ENCODE measurements at places on chromosomes 16 and 17.
A peak's percentile ranks its signal among the peaks of the same experiment; 100 is the strongest.

DNA sequence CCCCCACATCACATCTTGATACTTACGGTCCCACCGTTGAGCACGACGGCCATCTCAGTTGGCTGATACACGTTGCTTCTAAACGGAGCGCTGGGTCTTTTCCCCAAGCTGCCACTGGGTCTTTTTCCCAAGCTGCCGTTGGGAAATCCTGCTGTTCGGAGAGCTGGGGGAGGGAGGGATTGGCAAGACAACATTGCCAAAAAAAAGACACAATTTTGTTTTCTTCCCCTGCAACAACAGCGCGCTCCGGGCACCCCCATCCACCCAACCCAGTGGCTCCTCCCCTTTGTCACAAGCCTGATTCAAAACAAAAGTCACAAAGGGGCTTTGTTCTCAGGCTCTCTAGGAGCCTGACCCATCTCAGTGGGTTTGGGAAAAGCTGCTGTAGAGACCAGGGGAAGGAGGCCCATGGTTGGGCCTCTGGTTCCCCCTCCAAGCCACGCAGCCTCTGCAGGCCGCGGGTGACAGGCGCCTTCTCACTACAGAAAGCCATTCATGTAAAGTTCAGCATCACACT is 22.8 kb downstream of the GPRC5B start:
- DNase-seq, result no peak

DNA sequence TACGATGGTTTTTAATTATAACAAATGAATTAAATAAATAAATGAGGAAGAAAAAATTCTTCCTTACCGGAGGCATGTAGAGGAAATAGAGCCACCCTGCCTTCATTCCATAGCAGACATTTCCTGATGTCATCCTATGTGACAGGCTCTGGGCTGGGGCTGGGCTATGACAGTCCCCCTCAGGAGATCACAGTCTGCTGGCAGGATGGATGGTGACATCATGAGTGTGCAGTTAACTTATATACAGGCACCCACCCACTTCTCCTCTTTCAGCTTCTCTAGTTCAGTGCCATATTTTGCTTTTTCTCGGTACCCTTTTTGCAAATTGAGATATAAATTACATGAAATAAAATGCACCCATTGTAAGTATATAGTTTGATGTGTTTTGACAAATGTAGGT is 6.4 kb upstream of the CMTM3 start:
- DNase-seq, result no peak

DNA sequence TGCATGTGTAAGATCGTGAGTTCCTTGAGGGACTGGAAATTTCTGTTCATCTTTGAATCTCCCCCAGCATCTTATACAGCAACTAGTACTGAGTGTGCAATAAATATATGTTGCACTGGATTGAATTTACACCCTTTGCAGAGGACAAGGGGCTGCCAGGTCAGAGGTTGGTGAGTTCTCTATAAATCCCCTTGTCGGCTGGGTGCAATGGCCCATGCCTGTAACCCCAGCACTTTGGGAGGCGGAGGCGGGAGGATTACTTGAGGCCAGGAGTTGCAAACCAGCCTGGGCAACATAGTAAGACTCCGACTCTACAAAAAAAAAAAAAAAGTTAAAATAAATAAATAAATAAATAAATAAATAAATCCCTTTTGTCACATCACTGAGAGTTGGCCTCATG is 9.4 kb upstream of the SP6 start:
- no peak for DNase-seq

DNA sequence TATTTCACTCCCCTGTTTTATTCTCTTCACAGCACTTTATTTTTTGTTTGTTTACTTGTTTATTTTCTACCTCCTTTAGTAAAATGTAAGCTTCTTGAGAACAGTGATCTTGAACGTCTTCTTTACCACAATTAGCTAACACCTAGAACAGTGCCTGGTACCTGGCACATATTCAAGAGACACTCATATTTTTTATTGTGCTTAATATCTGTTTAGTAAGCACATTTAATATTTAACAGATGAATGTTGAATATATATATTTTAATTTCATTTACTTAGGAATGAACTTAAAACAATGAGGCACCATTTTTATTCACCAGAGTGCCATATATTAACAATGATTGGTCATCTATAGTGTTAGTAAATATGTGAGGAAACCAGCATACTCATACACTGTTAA is 130.2 kb downstream of the STXBP4 start:
- DNase-seq, result no peak

GRCh38 chr16:75262104-75262799 is 10.8 kb upstream of the BCAR1 start:
- DNase-seq, result no peak

GRCh38 chr17:57266902-57267311 is 10.6 kb downstream of the MSI2 start:
- DNase-seq, result no peak

DNA sequence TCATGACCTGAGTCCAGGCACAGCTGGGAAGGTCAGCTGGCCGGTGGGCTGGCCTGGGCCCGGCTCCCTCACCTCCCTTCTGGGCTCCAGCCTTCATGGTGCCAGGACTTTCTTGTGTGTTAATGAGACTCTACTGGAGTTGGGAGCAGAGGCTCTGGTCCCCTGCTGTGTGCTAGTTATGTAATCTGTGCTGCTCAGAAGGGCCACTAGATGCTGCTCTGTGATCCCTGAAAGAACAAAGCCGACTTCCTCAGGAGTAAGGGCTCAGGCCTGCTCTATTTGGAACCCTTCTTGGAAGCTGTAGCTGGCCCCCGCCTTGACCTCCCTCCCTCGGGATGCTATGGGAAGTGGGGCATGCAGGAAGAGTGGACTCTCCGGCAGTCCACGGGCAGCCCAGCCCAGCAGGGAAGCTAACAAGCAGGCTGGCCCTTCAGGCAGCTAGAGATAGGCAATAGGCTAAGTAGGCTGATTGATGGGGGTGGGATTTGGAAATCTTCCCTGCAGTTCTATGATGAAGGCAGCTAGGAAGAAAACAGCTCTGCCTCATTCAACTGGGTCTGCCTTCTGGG is 3.3 kb upstream of the CDK5R1 start:
- DNase-seq, result no peak

DNA sequence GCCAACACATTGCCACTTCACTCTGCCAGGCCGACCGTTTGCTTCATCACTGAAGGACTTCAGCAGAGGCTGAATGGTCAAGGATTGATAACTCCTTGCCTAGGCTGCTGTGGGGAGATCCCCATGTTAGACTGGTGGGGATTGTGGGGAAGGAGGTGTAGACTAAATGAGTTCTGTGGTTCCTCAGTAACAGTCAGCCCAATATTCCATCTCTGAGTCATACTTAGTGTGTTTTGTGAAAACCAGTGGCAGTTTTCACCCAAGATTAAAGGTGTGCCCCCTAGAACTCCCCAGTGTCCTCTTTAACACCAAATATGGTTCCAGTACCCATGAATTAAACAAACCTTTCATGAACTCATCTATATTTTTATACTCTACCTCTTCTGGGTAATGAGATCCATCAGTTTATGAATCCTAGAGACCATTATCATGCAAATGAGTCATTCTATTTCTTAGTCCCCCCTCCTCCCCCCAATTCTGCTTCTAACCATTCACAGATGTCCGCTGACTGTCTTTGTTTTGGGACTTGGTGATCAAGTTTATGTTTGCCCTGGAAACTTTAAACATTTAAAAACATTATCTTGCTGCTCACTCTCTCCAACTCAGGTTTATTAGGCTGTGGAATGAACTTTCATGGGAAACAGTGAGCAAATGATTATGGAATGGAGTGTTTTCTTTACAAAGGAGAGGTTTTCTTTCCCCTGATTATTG is 66.8 kb upstream of the GAS7 start:
- no peak for DNase-seq

GRCh38 chr17:70905796-70906195 is 736.5 kb downstream of the KCNJ2 start:
- DNase-seq, result no peak

DNA sequence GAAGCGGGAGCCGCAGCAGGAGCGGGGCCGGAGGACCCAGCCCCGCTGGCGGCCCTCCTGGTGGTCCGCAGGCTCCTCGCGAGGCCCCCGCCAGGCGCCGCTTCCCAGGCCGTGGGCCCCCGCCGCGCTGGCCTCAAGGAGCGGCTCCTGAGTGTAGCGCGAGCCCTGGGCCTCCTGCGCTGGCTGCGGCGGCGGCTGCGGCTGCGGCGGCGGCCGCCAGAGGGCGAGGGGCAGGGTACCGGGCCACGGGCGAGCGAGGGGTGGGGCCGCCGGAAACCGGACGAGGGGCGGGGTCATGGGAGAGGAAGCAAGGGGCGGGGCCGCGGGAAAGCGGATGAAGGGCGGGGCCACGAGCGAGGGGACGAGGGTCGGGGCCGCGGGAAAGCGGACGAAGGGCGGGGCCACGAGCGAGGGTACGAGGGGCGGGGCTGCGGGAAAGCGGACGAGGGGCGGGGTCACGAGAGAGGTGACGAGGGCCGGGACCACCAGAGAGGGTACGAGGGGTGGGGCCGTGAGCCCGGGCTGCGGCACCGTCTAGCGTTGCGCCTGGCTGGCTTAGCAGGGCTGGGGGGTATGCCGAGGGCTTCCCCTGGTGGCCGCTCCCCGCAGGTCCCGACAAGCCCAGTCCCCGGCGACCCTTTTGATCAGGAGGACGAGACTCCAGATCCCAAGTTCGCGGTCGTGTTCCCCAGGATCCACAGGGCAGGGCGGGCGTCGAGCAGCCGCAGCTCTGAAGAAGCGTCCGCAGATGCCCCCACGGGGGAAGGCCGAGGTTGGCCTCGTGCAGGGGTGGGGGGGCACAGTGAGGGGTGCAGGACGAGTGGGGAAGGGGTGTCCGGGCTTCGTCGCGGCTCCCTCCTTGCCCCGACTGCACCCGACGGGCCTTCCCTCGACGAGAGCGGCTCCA is 1.7 kb downstream of the MYO15B start:
- peak; percentile 99 for DNase-seq

DNA sequence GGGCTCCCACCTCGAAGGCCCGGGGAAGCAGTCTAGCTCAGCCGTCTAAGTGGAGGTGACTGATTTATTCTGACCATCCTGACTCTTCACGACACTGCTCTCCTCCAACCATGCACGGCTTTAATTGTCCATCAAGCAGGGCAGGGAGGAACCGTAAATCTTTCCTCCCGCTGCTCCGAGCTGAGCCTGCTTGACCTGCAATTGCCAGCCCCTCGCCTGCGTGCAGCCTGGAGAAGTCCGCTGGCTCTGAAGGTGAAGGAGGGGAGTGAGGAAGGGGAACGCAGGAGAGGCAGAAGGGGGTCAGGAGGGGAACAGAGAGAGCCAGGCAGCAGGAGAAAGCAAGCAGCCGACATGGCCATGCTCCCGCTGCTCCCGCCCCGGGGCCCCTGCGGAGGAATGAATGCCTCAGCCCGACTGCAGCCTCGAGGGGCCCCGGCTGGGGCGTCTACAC is 10.1 kb downstream of the RBFOX3 start:
- no peak for DNase-seq

DNA sequence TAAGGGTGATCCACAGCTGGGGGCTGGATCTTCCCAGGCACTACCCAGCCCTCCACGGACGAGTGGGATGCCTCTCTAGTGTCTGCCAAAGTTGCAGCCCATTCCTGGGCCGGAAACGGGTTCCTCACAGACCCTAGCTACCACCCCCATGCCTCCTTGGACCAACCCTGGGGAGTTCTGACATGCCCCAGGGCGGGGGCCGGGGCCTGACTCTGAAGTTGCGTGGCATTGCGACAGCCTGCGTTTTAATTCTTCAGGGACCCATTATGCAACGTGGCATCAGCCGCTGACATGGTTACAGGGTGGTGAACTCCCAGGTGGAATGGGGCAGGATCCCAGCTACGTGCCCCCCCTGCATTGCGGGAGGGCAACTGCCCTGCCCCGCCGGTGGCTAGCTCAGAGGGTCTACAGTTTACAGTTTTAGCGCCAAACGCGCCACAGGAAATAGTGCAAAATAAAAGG is 2.7 kb downstream of the CBX4 start:
- no peak for DNase-seq

- no peak for DNase-seq
These were observed 155.4 kb upstream of the FOXF1 start for GRCh38 chr16:86354641-86355513.

DNA sequence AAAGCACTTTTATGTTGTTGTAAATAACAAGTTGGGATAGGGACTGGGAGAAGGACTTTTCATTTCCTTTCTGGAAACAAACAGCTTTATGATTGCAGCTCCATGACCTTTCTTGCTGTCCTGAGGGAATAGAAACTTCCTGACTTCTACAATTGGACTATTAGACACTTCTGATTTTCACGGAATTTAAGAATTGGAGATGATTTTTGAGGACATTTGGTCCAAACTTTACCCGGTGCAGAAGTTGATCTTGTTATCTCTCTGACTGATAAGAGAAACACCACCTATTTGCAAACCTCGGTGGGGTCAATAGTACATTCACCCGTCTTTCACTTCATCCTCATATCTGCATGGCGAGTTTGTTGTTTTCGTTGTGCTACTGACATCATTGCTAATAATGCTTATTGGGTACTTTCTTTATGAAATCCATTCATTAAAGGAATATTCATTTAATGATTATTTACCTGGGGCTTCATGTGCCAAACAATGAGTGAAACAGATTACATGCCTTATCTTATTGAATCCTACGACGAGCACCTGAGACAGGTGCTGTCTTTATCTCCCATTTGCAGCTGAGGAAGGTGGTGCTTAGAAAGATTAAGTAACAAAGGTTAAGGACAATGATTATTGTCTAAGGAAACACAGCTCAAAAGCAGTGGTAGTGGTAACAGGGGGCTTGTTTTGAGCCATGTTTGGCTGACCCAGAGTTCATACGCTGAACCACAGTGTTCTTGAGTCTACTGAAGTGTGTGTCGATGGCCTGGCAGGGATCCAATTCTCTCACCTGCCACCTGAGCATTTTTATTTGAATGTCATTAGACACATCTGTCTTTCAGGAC is 176.9 kb upstream of the FAM20A start:
- DNase-seq, result no peak

GRCh38 chr17:21268596-21269188 is 15.5 kb upstream of the NATD1 start:
- DNase-seq, result no peak

DNA sequence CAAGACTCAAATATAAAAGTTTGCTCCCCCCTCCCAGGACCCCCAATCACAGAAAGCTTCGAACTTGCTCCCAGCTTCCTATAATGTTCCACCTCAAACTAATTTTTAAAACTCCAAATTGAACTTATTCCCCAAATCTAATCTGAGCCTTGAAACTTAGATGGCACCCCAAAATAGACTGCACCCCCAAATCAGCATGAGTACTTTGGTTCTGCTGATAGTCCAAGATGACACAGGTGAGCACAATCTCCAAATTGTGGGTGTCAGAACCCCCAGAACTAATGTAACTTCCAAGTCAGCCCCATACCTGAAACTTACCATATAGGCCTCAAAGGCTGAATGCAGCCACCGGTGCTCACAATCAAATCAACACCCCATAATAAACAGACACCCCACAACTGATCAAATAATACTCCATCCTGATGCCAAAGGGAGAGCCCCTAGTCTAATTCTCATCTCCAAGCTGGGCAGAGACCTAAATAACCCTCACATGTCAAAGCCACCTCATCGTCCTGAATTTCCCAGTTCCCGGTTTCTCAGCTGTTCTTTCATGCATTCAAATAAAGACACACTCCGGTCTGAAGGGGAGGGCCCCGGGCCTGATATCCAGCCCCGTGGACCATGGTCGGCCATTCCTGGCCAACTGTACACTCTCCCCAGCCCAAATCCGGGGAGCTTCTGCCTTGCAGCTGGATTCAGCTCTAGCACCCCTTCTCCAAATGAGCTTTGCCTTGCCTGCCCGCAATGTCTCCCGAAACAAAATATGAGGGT is 1.8 kb upstream of the BCL6B start:
- DNase-seq, result no peak

- DNase-seq, result no peak
These were observed 390 bp downstream of the SEZ6L2 start for GRCh38 chr16:29898804-29899515.

All from stimulated activated CD4-positive, alpha-beta T cell treated with anti-CD3 and anti-CD28 coated beads, Interleukin-1b, Interleukin-23, amount 100 ng/mL, for 1 hour (primary cell).